ENCODE measurements at places on chromosomes 16 and 17.
A peak's percentile ranks its signal among the peaks of the same experiment; 100 is the strongest.

DNA sequence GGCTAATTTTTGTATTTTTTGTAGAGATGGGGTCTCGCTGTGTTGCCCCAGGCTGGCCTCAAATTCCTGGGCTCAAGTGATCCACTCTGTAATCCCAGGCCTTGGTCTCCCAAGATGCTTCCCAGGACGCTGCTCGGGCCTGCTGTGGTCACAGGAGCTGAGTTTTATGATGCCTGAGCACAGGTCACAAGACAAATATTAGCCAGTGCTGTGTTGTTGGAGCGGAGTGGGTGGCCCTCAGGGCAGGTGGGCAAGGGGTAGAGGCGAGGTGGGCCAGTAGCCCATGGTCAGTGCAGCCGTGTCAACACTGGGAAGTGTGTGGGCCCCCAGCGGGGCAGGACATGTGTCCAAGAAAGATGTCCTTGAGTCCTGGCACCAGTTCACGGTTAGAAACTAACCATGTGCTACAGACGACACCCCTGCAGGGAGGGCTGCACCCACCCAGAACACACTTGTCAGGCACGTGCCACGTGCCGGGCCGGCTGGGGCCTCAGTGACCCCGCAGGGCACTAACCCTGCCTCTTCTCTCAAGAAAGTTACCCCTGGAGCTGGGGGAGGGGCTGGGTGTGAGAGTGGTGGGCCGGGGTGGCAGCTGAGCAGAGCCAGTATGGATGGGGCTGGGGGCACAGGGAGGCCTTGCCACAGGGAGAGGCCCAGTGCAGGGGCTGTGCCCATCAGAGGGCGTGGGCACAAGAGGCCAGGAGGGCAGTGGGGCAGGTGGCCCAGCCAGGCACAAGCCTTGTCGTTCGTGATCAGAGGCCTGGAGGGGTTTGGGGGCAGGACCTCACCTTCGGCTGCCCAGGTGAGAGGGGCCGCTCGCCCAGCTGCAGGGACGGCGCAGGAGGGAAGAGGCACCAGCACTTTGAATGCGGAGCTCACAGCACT, 103.1 kb upstream of the CHMP6 start:
- no peak for DNase-seq

GRCh38 chr16:58492066-58492465, 7.9 kb upstream of the NDRG4 start:
- no peak for DNase-seq

DNA sequence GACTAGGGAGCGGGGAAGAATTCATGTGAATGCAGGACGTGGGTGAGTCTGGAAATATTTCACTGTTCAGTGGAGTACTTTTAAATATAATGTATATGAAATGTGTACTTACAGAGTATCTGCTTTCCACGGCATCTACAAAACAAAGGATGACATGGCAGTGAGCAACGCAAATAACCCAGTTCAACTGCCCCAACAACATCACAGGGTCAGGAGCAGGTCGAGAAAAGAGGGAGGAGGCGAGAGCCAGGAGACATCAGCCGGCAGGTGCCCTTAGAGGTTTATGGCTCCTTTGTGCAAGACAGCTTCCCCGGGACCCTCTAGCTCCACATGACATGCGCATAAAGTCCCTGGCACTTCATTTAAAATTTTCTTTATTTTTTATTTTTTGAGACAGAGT, 61.1 kb downstream of the PECAM1 start:
- DNase-seq = no peak

DNA sequence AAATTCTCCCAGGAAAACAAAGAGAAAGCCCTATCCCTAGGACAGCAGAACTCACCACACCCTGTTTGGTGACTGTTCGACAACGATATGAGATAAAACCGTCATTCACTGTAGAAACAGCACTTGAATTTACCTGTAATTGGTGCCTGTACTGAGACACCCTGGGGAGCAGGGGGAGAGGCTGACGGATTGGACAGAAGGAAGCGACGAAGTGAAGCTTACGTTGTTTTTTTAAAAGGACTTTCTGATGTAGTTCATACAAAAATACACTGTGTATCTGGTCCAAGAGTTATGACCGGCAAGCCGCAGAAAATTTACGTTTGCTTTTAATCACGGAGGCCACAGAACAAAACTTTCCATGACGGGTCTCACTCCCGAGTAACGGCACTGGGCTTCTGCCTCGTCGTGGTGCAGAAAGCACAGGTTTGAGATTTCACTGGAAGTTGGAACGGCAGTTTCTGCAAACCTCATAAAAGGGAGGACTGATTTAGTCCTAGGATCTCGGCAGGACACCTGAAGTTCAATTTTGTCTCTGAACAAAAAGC, 9.7 kb downstream of the NXN start:
- peak; percentile 31 for DNase-seq

- DNase-seq = no peak
Observed at GRCh38 chr17:64406321-64407200, 15.9 kb upstream of the PECAM1 start.

DNA sequence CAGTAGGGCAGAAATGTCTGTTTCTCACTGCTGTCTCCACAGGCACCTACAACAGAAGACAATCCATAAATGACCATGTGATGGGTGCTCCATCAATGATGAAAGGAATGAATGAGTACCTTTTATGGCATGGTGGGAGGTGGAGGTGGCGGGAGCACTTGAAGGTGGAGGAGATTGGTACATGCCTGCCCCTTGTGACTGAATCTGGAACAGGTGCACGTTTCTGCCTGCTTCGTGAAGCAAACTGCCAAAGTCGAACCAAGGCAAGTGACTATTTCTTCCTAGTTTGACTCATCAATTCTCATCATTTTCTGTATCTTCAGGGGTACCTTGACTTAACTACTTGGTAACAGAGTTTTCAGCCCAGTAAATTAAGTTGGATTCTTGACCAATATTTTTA, 25.4 kb downstream of the CDRT15 start:
- no peak for DNase-seq

Data from DMS79 treated with DMSO at 0.1 percent for 48 hours (cell line).